ENCODE measurements at places on chromosomes 16 and 17.
A peak's percentile ranks its signal among the peaks of the same experiment; 100 is the strongest.

- DNase-seq = no peak
Observed at GRCh38 chr17:79970576-79971068, 65.0 kb downstream of the TBC1D16 start.

GRCh38 chr17:33596899-33597298 lies 303.8 kb upstream of the ASIC2 start:
- DNase-seq = no peak

GRCh38 chr17:18258356-18259038 lies at the start of gene FLII:
FLII (minus strand) TSS chr17:18258738; CDS start chr17:18258690, 48 bp downstream.
- DNase-seq = peak; percentile 49

GRCh38 chr17:31051506-31051905 lies 43.3 kb upstream of the NF1 start:
- no peak for DNase-seq

GRCh38 chr16:67173323-67173722 lies 3.0 kb downstream of the NOL3 start:
- no peak for DNase-seq

DNA sequence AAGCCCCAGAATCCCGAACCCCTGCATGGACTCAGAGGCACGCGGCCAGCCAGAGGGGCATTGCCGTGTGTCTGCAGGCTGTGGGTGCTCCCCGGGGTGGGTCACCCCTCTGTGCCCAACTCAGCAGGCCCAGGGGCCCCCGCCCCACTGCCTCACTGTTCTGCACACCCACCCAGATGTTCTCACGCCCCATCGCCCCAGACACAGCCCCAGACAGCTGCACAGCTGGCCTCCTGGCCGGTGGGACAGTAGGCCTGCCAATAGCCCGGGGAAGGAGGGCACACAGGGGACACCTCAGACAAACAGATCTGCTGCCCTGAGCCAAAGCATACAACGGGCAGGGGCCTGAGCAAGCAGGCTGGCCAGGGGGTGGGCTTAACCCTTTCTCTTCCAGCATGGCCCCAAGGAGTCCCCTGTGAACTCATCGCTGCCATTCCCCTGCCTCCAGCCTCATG lies 27.6 kb upstream of the NXPH3 start:
- no peak for DNase-seq

DNA sequence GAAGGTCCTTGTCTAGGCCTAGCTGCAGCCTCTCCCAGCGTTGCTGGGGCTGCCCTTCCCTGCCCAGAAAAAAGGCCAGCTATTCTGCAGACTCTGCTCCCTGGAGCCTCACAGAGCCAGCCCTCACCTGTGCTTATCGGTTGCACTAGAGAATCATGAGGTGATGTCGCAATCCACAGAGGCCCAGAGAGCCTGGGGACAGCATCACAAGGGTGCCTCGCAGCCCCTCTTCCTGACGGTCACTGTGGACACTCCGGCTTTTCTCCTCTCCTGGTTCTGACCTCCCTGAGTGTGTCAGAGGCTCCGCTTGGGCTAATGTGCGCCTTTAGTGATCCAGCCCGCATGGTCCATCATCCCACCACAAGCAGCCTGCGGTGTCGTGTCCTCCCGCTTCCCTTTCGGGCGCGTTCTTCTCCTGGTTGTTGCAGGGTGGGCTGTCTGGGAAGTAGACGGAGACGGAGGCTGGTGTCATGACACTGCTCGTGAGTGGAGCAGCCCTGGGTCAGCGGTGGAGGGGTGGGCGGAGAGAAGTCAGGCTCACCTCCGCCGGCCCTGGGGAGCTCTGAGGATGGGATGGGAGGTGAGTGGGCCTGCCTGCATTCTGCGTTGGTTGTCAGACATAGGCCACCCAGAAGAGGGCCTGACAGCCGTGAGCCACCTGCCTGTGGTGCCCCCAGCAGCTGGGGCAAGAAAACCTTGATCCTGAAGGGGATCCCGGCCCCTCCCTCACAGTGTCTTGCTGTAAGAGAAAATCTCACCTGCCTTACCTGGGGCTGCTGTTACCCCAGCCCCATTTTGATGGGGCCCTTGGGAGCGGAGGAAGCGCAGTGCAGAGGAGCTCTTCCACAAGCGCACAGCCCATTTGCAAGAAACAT lies 165.9 kb upstream of the CHMP6 start:
- no peak for DNase-seq

- DNase-seq = no peak
Observed at GRCh38 chr17:73401911-73402310, 90.1 kb upstream of the CDC42EP4 start.

GRCh38 chr17:19728084-19728495 lies 11.7 kb upstream of the SLC47A2 start:
- DNase-seq = no peak

DNA sequence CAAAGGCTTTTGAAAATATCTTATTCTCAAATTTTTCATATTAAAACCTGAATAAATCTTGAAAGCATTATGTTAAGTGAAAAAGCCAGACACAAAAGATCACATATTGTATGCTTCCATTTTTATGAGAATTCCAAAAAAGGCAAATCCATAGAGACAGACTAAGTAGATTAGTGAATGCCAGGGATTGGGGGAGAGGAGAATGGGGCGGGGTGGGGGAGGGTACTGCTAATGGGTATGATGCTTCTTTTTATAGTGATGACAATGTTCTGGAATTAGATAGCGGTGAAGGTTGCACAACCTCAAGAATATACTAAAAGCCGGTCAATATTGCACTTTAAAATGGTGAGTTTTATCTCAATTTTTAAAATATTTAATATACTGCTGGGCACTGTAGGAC lies 44.0 kb downstream of the XPO6 start:
- DNase-seq = no peak

GRCh38 chr16:57815987-57816745 lies 13.9 kb upstream of the KIFC3 start:
- peak; percentile 38 for DNase-seq

- DNase-seq = no peak
Observed at GRCh38 chr17:34360601-34361270, 2.3 kb downstream of the CCL1 start.
